SK-N-SH treated with all-trans-retinoic acid at 6 μM for 48 hours (cell line): ENCODE measurements at places on chromosomes 1 and 21.

DNA sequence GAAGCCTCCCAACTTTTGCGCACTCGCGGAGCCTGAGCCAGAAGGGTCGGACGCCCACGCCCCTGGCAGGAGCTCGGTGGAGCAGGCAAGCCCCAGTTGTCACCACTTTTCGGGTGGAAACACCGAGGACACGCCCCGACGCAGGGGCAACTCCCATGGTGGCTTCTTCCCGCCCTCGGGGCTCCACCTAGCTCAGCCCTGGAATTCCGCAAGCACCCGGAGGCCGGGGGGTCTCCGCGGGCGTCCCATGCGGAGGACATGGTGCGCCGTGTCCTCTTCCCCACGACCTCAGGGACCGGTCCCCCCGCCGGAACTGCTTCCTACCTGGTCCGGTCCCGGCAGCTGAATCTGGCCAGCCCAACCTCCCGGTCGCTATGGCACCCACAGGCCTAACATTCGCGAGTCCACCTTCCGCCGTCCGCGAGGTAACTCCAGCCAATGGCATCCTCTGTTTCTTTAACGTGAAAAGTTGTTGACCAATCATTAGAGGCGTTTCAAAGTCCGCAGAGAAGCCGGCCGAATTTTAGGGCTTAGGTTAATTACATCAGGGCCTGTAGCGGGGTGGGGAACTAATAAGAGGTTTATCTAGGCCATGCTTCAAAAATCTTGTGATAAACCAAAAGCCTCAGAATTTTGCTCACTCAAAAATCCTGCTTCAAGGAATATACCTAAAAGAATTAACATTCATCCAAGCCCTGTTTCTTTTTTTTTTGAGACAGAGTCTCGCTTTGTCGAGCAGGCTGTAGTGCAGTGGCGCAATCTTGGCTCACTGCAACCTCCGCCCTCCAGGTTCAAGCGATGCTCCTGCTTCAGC is at the start of gene STPG1:
STPG1 (minus strand) TSS at position 433 of the 814 bp plus-strand sequence. CDS start 12,394 bp downstream, outside the sequence.
- peak; percentile 64 for ATAC-seq

GRCh38 chr1:101060992-101061391 is 35.4 kb upstream of the DPH5 start:
- ATAC-seq: no peak

DNA sequence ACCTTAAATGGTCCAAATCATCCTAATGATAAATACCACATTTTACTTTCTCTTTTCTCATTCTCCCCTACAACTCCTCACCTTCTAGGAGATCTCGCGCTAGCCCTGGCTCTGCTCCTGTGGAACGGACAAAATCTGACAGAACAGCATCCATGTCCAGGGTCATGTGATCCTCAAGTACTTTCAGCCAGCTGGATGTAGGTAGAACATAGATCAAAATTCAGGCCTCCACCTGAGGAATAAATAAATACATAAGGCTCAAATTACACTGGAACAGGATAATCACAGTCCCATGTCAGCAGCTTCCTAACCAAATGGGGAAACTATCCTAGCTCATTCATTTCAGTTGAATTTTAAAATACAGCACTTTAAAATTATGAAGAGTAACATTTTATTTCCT is 33.2 kb downstream of the OTUD7B start:
- ATAC-seq: no peak

DNA sequence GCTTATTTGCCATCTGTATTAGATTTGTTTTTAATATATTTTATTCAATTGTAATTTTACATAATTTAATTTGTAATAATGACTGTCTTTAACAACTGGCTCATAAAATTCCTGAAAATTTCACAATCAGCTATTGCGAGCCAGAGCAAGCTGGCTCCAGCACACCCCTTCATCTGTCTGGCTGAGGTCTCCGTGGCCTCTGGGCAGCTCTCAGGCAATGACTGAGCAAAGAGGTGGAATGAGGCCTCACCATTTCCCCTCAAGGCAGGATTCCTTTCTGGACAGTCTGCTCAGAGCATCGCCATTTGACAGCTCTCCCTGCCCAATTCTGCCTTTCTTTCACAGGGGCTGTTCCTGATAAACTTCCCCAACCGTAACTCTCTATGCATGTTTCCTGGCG is 5.8 kb upstream of the KANK4 start:
- ATAC-seq: 0 out of 3 replicates have a peak, but pooled peaks have one; percentile 19

DNA sequence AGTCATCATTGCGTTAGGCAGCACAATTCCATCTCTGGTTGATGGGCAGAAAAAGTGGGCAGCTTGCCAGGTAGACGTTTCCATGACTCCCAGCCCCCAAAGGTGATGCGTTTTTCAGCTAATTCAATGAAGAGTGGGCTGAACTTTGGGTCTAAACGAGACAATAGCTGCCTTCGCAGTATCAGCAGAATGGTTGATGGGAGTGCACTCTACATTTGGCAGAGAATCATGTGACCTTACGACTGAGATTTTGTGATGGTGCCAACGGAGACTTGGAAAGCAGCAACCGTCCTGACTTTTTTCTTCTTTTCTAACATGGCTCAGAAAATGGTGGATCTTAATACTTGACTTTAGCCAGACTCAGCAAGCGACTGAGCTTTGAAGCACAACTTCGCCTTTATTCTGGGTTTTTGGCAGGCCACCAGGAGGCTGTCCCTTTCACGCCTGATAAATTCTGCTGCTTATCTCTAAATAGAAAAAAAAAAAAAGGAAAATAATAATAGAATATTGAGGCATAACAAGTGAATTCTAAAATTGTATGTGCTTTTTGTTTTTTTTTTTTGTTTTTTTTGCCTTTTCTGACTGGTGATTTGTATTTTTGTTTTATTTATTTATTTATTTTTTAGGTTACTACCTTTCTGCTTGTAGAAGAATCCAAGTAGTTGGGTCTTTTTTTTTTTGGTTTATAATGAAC is 804.8 kb downstream of the USP25 start:
- ATAC-seq: peak; percentile 60

GRCh38 chr21:39638281-39638680 is 25.5 kb downstream of the B3GALT5 start:
- ATAC-seq: no peak

- ATAC-seq: no peak
These were observed 129.4 kb downstream of the COL11A1 start for GRCh38 chr1:102978874-102979273.

- no peak; the same call in 2 of the 3 replicates for ATAC-seq
These were observed 12.7 kb downstream of the BCAR3 start for GRCh38 chr1:93668951-93669350.

GRCh38 chr1:85313888-85314696 is 37.7 kb upstream of the BCL10 start:
- ATAC-seq: peak; percentile 87

DNA sequence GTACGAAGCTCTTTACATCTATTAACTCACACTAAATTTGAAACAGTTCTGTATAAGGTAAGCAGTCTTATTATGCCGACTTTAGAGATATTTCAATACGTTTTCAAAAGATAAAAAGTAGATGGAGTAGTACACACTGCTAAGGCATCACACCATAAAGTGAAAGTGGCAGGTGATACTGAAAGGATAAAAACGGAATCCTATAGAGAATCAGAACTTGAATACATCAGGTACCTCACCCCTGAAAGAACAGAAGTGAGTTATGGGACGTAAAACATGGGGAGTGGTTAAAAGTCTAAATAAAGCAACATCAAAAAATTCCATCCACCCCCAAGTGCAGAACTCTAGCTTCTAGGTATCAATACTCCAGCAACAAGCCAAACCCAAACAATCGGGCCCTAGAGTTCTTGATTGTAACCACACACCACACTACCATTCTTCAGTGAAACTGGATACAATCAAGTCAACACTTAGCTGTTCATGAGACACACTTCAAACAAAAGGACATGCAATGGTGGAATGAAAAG is 142.6 kb downstream of the SMYD3 start:
- ATAC-seq: no peak

DNA sequence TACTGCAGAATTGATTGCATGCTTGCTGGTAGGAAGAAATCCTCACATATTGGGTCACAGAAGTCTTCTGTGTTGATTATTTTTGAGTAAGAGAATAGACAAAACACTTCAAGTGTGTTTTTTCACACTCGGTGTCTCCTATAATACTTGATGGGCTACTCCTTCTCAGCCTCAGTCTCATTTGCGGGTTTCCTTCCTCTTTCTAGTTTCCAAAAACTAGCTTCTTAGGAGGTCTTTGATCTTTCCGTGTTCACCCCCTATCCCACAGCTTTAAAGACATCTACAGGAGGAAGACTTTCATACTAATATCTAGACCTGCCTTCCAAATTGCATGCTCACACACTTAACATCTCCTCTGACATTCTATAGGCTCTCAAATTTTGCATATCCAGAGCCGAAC is 40.7 kb upstream of the NTPCR start:
- ATAC-seq: no peak

DNA sequence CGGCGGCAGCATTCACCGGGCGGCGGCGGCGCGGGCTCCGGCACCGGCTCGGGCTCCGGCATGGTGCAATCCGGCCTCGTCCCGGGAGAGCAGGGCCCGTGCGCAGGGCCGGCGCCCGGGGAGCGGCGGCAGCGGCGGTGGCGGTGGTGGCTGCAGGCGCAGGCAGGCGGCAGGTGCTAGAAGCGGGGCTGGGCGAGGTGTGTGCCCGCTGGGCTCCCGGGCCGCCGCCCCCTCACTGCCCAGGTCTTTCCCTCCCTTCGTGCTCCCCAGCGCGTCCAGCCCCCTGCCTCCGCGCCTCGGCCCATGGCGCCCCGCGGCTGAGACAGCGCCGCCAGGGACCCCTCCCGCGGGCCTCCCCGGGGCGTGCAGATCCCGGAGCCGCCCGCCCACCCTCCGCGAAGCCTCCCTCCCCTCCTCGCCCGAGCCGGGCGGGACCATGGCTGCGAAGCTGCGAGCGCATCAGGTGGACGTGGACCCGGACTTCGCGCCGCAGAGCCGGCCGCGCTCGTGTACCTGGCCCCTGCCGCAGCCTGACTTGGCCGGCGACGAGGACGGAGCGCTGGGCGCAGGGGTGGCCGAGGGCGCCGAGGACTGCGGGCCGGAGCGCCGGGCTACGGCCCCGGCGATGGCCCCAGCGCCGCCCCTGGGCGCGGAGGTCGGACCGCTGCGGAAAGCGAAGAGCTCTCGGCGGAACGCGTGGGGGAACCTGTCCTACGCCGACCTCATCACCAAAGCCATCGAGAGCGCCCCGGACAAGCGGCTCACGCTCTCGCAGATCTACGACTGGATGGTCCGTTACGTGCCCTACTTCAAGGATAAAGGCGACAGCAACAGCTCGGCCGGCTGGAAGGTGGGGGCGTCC is 492 bp downstream of the FOXO6 start:
- ATAC-seq: no peak

- no peak for ATAC-seq
These were observed 8.4 kb upstream of the VCAM1 start for GRCh38 chr1:100710906-100711682.

DNA sequence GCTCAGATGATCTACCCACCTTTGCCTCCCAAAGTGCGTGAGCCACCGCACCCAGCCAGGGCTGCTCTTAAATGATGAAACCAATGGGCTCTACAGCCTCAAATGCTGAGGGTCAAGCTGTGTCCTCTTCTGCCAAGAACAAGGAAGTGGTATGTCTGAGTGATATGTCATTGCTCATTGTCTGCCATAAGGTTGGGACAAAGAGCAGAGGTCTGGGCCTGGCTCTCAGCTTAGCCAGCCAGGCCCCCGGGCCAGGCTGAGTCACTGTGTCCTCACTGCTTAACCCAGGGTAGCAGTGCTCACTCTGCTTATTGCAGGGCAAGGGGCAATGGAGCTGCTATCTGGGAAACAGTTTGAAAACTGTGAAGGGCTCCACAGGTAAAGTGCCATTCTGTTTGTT is 8.3 kb upstream of the ETS2 start:
- peak; percentile 88 for ATAC-seq

DNA sequence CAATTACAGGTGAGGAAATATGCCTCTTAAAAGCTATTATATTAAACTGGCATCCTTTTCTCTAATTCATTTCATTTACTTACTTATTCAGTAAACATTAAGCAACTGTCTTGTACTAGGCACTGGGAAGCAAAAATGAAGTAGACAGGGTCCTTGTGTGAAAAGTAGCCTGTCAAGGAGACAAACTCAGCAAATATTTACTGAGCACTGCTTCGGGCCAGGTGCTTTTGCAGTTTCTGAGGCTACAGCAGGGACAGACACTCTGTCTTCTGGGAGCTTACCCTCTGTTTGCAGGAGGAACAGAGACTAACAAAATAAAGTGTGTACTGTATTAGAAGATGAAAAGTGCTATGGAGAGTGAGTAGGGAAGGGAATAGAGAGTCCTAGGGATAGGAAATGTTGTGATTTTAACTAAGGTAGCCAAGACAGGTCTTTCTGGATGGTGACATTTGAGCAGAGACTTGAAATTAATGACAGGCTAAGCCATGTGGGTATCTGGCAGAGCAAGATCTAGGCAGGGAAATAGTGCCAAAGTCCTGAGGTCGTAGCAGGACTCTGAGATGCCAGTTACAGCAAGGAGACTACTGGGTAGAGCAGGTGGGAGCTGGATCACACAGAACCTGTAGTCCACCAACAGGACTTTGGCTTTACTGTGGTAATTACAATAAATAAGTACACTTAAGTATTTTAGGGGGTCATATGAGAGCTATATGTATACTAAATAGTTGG is 133.0 kb downstream of the ITSN1 start:
- ATAC-seq: no peak

- no peak for ATAC-seq
These were observed at the start of gene KRTAP12-1 for GRCh38 chr21:44681861-44682579. Gene KRTAP12-1 (minus strand): TSS chr21:44682163. CDS start chr21:44682123, 40 bp downstream.

DNA sequence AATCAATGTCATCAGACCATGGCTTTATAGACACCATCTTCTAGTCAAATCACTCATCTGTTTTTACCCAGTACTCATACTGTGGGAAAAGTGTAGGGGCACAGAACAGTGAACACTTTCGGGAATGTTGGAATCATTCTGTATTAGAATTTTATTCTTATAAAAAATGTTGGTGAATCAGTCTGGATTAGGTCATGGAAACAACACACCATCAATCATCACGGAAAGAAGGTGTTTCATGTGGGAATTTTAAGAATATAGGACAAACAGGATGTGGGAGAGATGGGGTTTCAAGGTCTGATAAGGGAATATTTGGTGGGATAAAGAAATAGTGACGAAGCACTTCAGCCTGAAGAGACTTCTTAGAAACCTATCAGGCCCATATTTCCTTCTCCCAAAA is 17.3 kb downstream of the GBP1 start:
- no peak for ATAC-seq

DNA sequence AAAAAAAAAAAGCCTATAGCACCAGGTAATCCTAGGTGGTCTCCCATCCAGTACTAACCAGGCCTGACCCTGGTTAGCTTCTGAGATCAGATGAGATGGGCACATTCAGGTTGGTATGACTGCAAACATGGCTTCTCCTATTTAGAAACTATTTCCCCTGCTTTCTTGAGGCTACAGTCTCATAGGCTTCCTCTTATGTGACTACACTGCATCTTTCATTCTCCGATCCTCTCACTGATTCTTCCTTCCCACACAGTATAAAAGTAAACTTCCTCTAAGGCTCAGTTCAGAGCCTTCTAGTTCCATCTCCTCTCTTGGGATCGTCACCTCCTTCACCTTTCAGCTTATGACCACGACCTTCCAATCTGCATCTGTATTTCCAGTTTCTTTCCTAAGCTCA is 30.4 kb upstream of the RNF2 start:
- no peak for ATAC-seq
